Suppressor macrophage treated with lipopolysaccharide for 1 hour (primary cell): ENCODE measurements at places on chromosomes 6 and 20.

- DNase-seq, result no peak
These were observed 135.7 kb downstream of the KIF13A start for GRCh38 chr6:17851720-17852161.

GRCh38 chr6:125604257-125604656, 145.2 kb upstream of the HEY2 start:
- no peak for DNase-seq

DNA sequence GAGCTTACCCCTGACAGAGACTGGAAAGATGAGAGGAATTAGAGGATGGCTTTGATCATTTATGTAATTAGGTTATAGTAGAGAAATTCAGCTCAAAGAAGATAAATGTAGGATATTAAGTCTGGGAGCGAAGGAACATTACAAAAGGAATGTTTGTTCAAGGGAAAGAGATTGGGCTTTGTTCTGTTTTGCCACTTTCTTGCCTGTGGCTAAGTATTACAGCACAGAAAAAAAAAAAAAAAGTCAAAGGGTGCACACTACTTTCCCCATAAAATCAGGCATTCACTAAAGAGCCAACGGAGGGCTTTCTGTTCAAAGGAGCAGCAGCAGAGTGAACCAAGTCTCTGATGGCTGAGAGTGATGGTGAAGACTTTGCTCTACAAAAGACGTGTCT, 5.0 kb upstream of the HDDC2 start:
- DNase-seq, result no peak

- DNase-seq, result peak; percentile 96
These were observed 9.5 kb upstream of the IGF2R start for GRCh38 chr6:159959165-159959975.
